ENCODE measurements at places on chromosomes 2 and 18.

DNA sequence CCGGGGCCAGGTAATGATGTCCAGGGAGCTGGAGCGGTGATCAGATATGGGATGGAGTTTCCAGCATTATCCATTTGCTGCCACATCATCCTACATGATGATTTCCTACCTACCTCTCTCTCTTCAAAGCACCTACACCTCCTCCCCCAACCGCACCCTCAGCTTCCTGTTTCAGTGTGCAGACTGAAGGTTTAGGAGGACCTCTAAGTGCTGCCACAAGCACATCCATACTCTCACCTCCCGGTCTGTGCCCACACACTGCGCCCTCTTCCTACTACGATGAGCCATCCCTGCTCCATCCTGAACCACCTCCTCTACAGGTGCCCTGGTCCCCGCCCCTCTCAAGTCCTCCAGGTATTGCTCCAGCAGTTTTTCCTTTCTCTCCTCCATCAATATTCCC lies 123.7 kb downstream of the ALPK2 start:
- no peak for DNase-seq

GRCh38 chr2:162769066-162769465 lies 69.5 kb downstream of the KCNH7 start:
- no peak for DNase-seq

- DNase-seq, result no peak
Observed at GRCh38 chr18:7366597-7366996, 135.7 kb downstream of the LRRC30 start.

- DNase-seq, result no peak
Observed at GRCh38 chr18:56891870-56892269, 240.7 kb downstream of the WDR7 start.

DNA sequence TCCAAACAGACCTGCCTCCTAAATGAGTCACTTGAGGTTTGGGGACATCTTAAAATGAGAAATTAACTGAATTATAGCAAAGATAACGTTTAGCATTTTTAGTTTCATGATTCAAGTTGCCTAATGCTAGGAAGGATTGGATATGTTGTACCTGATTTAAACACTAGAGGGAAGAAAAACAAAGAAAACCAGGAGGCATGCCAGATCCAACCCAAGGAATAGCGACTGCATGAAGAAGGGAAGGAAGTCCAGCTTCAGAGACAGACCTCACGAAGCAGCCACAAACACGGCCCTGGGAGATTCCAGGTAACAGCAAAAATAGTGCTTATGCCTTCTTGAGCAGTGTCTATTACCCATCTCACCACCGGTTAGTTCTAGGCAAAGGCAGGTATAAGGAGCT lies 499.9 kb upstream of the SPHKAP start:
- DNase-seq, result no peak

GRCh38 chr18:78774741-78775141 lies 204.9 kb upstream of the SALL3 start:
- DNase-seq, result no peak

DNA sequence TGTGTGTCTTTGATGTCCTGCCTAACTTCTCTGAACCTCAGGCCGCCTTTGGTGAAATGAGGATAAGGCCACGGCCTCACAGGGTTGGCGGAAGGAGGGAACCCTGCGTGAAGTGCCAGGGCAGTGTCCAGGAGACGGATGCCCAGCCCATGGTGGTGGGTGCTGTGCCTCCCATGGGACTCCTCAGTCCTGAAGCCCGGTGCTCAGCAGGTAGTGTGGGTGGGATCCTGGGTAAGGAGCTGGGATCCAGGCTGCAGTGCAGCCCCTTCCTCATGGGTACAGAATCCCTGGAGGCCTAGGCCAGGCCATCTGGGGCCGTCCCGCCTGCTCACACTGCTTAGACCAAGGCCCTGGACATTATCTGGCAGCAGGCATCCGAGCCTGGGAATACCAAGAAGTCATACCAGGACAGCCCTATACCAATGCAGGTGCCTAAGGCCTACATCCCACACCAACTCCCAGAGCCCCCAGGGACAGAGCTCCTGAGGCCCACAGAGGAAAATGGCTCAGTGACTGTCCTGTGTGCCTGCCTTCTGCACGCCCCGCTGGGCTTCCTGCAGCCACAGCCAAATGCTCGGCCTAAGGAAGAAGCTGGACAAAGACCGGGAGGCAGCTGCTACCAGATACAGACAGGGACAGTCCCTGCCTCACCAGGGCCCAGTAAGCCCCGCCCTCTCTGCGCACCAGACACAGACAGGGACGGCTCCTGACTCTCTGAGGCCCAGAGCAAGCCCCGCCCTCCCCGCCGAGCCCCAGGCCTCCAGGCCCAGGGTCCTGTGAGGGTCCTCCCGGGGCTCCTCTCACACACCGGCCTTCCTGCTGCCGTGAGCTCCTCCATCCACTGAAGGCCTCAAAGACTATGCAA lies 78.0 kb downstream of the NDUFA10 start:
- DNase-seq, result no peak

GRCh38 chr2:178542161-178542560 lies 61.9 kb downstream of the PLEKHA3 start:
- DNase-seq, result no peak

- DNase-seq, result no peak
Observed at GRCh38 chr2:167957662-167958061, 289.7 kb downstream of the STK39 start.

DNA sequence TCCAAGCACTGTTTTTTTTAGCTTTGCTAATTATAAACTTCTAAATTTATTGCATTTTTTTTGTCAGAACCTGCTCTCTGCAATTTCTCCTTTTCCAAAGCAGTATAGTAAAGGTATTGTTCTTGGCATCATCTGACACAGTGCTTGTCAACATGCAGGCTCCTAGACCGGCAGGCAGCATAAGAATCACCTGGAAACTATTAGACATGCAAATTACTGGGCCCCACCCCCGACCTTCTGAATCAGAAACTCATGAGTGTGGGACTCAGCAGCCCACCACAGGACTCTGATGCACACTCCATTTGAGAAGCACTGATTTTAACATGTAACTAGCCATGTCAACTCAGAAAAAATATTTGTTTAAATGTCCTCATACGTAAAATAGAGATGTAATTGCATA lies 551.1 kb upstream of the CELF4 start:
- no peak for DNase-seq

GRCh38 chr2:122266636-122267035 lies 511.2 kb downstream of the TSN start:
- DNase-seq, result no peak

- no peak for DNase-seq
Observed at GRCh38 chr2:98713332-98714015, 17.5 kb downstream of the MGAT4A start.

- no peak for DNase-seq
Observed at GRCh38 chr18:68874361-68874760, 76.5 kb downstream of the CCDC102B start.

GRCh38 chr2:237198164-237198855 lies 112.6 kb downstream of the COPS8 start:
- no peak for DNase-seq

DNA sequence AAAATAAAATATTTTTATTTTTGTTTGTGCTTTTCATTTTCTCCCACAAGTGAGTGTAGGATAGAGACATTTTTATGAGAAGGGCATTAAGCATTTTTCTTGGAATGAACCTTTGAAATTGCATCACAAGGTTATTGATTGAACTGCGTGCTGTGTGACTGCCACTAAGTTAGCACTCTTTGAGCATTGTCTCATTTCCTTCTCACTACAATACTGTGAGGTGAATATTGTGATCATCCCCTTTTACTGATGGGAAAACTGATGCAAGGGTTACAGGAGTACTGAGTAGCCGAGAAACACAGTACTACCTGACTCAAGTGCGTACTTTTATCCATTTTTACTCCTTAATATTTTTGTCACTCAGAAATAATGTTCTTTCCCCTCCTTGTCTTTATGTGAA lies 2.0 kb downstream of the NBEAL1 start:
- no peak for DNase-seq

GRCh38 chr2:234322766-234323465 lies 174.0 kb downstream of the ARL4C start:
- no peak for DNase-seq

GRCh38 chr2:47056868-47057686 lies 98.0 kb downstream of the STPG4 start:
- no peak for DNase-seq

DNA sequence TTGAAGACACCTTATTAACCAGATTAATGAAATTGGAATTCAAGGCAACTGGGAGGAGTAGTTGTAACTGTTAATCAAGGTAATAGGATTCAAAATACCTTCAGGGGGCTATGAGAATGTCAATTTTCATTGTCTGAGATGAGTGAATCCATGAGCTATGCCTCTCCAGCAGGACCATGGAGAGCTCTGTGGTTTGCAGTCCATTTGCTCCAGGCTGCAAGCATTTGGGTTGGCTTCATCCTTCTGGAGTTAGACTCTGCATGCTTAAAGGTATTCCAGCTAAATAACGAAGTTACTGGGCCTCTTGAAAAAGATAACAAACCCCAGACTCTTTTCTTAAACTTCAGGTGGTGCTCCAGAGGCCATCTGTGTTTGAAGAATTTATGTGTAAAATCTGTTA lies 207.1 kb upstream of the SLC8A1 start:
- DNase-seq, result no peak

DNA sequence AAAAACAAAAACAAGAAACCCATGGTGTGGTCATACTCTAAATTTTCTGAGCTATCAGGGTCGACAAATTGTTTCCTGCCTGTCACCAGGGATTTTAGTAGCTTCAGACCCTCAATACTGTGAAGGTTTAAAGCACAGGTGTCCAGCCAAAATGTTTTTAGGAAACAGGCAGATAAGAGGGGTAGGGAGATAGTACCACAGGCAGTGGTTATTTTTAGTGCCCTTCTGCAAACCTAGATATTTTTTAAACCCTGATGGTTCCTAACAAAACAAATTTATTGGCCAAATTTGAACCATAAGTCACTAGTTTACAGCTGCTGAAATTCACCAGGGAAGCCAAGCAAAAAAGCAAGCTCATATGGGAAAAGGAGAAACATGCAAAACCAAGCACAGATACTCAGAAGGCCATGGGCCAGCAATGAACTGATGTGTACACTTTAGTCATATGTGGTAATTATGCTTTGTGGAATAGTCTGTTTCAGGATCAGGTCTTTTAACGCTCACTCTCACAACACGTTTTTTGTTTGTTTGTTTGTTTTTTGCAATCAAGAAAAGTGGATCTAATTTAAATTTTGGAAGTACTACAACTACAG lies 156.8 kb upstream of the STK17B start:
- no peak for DNase-seq

DNA sequence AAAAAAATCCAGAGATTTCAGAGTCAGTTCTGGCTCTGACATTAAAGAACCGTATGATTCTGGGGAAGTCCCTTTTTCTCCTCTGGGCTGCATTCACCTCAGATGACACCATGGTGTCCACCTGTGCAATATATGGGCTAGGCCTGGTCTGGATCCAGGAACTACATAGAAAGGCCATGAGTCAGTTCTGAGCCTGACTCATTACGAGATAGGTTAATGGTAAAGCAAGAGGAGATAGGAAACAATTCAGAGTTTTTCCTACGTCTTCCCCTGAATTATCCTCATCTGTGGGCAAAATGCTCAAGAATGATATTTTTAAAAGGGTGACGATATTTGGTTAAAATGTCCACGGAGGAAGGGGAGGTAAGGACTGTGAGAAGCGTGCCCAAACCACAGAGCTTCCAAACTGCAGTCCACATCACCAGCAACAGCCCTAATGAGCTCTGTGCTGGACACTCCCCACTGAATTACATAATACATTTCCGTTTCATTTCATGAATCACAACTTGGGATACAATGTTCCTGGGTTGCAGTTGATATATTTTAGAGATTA lies 180.1 kb upstream of the OSR1 start:
- DNase-seq, result no peak

- DNase-seq, result no peak
Observed at GRCh38 chr2:14816069-14817060, 183.8 kb downstream of the LRATD1 start.

- no peak for DNase-seq
Observed at GRCh38 chr18:72840109-72840508, 27.7 kb downstream of the NETO1 start.

DNA sequence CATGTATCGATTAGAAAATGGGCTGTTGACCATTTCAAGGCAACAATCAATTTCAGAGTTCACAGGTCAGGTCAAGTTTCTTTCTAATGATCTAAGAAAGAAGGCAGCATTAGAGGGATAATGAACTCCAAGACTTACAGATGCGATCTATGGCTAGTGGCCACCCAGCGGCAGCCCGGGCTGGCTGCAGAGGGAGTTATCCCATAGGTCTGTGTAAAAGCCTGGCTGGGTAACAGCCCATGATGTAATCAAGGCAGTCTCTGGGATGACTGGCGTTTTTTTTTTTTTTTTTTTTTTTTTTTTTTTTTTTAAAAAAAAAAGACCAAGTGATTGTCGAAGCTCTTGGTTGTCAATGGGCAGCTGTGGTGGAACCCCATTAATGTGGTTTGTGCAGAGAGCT lies 171.1 kb upstream of the SKOR2 start:
- DNase-seq, result no peak

DNA sequence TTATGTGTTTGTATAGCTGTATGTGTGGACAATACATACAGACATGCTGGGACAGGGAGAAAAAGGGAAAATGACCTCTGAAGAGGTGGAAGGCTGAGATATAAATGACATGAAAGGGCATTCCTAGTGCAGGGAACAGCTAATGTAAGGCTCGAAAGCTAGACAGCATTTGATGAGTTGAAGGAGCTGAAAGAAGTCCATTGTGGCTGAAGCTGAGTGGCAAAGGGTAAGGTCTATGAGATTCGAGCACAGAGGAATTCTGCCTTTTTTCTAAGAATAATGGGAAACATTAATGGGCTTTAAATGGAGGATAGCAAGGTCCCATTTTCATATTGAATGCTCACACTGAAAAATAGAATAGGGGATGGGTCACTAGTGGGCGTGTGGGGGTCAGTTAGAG lies 23.6 kb downstream of the ADD2 start:
- no peak for DNase-seq

DNA sequence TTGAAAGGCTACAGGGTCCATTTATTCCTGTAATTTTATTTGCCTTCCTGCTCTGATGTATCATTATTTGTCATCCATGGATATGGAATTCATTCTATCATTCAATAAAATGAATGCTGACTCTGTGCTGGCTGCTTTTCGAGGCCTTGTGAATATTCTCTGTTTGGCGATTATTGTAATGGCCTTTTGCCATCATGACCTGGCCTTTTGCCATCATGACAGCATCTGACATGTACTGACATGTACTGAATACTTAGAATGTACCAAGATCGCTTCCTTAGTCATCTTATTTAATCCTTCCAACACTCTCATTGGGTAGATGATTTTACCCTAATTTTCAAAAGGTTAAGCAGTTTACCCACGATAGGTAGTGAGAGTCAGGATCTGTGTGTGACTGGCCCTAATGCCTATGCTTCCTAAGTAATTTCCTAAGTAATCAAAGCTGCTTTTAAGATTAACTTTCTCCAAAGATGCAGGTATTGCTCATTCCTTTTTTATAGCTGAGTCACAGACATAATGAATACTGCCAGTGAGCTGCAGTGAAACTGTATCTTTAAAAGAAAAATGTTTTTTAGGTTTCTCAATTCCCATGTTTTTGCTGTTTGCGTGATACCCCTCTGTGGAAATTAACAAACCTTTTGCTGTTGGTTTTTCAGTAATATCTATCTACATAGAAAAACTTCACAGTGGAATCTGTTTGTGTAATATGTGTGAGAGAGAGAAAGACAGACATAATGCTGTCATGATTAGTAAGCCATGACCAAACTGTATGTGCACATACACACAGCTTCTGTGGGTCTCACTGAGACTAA lies 127.8 kb downstream of the CERS6 start:
- DNase-seq, result no peak

GRCh38 chr2:43288417-43289305 lies 62.3 kb upstream of the ZFP36L2 start:
- no peak for DNase-seq

- DNase-seq, result no peak
Observed at GRCh38 chr18:34844732-34845459, 134.8 kb downstream of the DTNA start.

- no peak for DNase-seq
Observed at GRCh38 chr2:919672-920071, 31.0 kb upstream of the SNTG2 start.

Measured in activated CD4-positive, alpha-beta T cell treated with anti-CD3 and anti-CD28 coated beads for 24 hours (primary cell).